Hematopoietic multipotent progenitor cell treated with erythropoietin and hydrocortisone succinate and interleukin-3 and kit ligand, for 4 days (in vitro differentiated cells): ENCODE measurements at places on chromosomes 4 and X.

DNA sequence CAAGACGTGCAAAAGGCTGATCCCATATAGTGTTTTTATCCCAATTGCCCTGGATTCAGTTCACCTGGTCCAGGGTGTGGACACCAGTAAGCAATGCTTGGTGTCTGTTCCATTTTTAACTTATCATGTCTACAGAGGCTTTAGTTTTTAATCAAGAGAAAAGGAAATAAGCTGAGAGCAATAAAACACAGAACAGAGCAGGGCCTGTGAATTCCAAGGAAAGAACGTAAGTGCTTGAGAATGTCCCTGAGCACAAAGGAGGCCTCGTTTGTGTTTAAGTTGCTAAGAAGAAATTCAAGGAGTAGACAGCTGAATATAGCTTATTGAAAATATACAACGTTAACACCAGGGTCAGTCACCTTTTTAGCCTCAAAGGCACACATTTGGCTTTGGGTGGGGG, 191.3 kb downstream of the GPC3 start:
- no peak for DNase-seq

GRCh38 chr4:82642331-82642730, 80.5 kb upstream of the TMEM150C start:
- peak; percentile 18 for DNase-seq

- no peak for DNase-seq
These were observed 898 bp downstream of the CMC4 start for GRCh38 chrX:155070038-155070437.

- peak; percentile 45 for DNase-seq
These were observed 8.3 kb upstream of the CD40LG start for GRCh38 chrX:136639506-136640176.

- no peak for DNase-seq
These were observed 65.2 kb downstream of the AMMECR1 start for GRCh38 chrX:110252711-110253110.

DNA sequence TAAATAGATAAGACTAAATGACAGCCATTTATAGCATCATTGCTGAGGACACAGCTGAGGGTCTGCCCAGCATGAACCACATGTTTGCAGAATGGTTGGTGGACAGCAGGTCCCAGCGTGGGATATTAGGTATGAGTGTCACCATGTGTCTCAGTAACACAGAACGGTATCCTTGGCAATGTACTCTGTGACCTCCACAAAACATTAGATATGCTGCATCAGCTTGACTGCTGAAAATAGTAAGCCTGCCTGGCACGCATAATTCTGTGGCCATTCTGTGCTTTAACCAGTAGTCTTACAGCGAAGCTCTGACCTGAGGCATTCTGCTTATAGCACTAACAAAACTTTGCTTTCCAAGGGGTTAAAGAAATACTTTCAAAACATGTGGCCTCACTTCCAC, 32.0 kb downstream of the LIMCH1 start:
- DNase-seq = no peak
